Urinary bladder (tissue), 4 donors: ENCODE measurements at places on chromosomes 13 and 19. TPM values are rescaled to one million over a fixed set of nuclear protein-coding genes. Genes with fewer than 3 reads are reported as not detected.

Gene CBY2
- not detected for polyA plus RNA-seq

Gene RFPL4AL1
- not detected for polyA plus RNA-seq

Gene MBD3L3
- not detected for polyA plus RNA-seq

Gene ZNF677
- polyA plus RNA-seq: 16.8 TPM

Gene PLEKHA4
- polyA plus RNA-seq: 56.4 TPM

Gene GPR183
- 22.1 TPM for polyA plus RNA-seq

Gene ANKLE1
- polyA plus RNA-seq: 0.66 TPM

Gene HSH2D
- 1.9 TPM for polyA plus RNA-seq

Gene PINLYP
- 14.6 TPM for polyA plus RNA-seq

Gene ONECUT3
- polyA plus RNA-seq: not detected

Gene KLC3
- polyA plus RNA-seq: 0.05 TPM

Gene C19orf81
- 0.94 TPM for polyA plus RNA-seq

Gene JSRP1
- 1.3 TPM for polyA plus RNA-seq

Gene OVOL3
- not detected for polyA plus RNA-seq

Gene CCL25
- not detected for polyA plus RNA-seq

Gene MAG
- 0.20 TPM for polyA plus RNA-seq

Gene RCBTB1
- 10.6 TPM for polyA plus RNA-seq

Gene ZNF567
- polyA plus RNA-seq: 5.2 TPM

Gene CELF5
- polyA plus RNA-seq: 0.14 TPM

Gene PAN3
- 13.5 TPM for polyA plus RNA-seq

Gene TGFBR3L
- polyA plus RNA-seq: 2.6 TPM

Gene SIGLECL1
- not detected for polyA plus RNA-seq

Gene MISP
- 0.91 TPM for polyA plus RNA-seq

Gene KLK11
- 0.15 TPM for polyA plus RNA-seq

Gene NKG7
- polyA plus RNA-seq: 5.1 TPM

Gene DGKH
- 3.4 TPM for polyA plus RNA-seq

Gene ZNF331
- polyA plus RNA-seq: 19.1 TPM

Gene AMER2
- 0.01 TPM for polyA plus RNA-seq

Gene OXGR1
- 0.51 TPM for polyA plus RNA-seq

Gene NCR1
- 0.13 TPM for polyA plus RNA-seq

Gene ERICH6B
- not detected for polyA plus RNA-seq

Gene S1PR4
- polyA plus RNA-seq: 3.4 TPM

Gene CEACAM8
- polyA plus RNA-seq: not detected

Gene LILRA2
- 1.9 TPM for polyA plus RNA-seq

Gene TRIM13
- polyA plus RNA-seq: 16.1 TPM

Gene ZNF69
- 2.5 TPM for polyA plus RNA-seq

Gene FAM83E
- polyA plus RNA-seq: 1.1 TPM

Gene FARSA
- 51.3 TPM for polyA plus RNA-seq

Gene RPS16
- polyA plus RNA-seq: 3,259 TPM

Gene ZNF723
- polyA plus RNA-seq: not detected

Gene MEF2B
- 0.48 TPM for polyA plus RNA-seq

Gene KBTBD6
- 5.5 TPM for polyA plus RNA-seq

Gene SELENOV
- not detected for polyA plus RNA-seq

Gene NXNL1
- not detected for polyA plus RNA-seq

Gene ZNF776
- polyA plus RNA-seq: 11.1 TPM

Gene KLK4
- not detected for polyA plus RNA-seq

Gene TSSK6
- polyA plus RNA-seq: 1.8 TPM

Gene ZNF146
- polyA plus RNA-seq: 39.2 TPM

Gene CYP2A6
- 1.5 TPM for polyA plus RNA-seq

Gene EID2
- polyA plus RNA-seq: 13.8 TPM

Gene FFAR1
- not detected for polyA plus RNA-seq

Gene KLK8
- polyA plus RNA-seq: not detected

Gene GPX4
- polyA plus RNA-seq: 452 TPM

Gene CYP2F1
- polyA plus RNA-seq: not detected

Gene CCDC70
- not detected for polyA plus RNA-seq

Gene ZNF491
- polyA plus RNA-seq: 1.6 TPM

Gene GPR18
- not detected for polyA plus RNA-seq

Gene GGN
- 0.58 TPM for polyA plus RNA-seq

Gene HIF3A
- 186 TPM for polyA plus RNA-seq
